ENCODE measurements at places on chromosomes 3 and 15.

- DNase-seq, result no peak
These were observed 60.2 kb downstream of the DENND4A start for GRCh38 chr15:65731926-65732325.

DNA sequence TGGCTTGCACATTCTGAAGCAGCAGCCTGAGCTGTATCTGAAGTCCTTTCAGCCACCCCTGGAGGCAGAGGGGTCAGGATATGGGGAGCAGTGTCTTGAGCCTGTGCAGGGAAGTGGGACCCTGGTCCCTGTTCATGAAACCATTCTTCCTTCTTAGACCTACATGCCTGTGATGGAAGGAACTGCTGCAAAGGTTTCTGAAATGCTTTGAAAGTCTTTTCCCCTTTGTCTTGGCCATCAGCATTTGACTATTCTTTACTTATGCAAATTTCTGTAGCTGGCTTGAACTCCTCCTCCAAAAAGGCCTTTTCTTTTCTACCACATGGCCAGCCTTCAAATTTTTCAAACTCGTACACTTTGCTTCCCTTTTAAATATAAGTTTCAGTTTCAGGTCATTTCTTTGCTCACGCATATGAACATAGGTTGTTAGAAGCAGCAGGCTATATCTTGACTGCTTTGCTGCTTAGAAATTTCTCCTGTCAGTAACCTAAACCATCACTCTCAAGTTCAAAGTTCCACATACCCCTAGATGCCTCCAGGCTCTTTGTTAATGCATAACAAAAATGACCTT is 62.3 kb downstream of the GALK2 start:
- DNase-seq, result no peak

GRCh38 chr3:2714834-2715233 is 395.3 kb downstream of the IL5RA start:
- DNase-seq, result no peak

- DNase-seq, result peak; percentile 18
These were observed 72.7 kb downstream of the DZIP3 start for GRCh38 chr3:108662142-108662738.
